Stimulated activated CD4-positive, alpha-beta T cell treated with anti-CD3 and anti-CD28 coated beads, TNF-alpha, amount 100 ng/mL, for 48 hours (primary cell): ENCODE measurements at places on chromosomes 6 and 20.
A peak's percentile ranks its signal among the peaks of the same experiment; 100 is the strongest.

DNA sequence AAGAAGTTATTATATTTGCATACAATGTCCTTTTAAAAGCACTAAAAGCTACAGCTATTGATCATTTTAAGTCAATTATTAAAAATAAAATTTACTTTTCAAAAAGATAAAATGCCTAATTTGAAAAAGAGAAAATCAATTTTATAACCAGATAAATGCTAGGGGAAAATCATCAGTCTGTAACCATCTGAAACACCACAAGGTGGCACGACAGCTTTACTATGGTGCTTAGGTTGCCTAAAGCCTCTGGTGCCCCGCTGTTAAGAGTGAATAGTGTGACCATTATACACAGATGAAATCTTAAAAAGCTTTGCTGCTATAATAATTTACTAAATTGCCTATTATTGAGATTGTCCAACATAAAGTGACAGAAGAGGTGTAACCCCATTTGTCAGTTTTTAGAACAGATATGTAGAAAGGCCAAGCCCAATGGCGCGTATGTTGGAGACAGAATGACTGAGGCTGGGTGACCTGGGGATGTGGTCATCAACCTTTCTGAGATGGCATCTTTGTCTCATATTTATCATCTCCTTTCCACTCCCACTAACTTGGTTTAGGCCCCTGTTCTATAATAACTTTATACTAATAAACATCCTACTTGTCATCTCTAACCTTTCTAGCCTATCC, 100.8 kb downstream of the MOXD1 start:
- no peak for DNase-seq

DNA sequence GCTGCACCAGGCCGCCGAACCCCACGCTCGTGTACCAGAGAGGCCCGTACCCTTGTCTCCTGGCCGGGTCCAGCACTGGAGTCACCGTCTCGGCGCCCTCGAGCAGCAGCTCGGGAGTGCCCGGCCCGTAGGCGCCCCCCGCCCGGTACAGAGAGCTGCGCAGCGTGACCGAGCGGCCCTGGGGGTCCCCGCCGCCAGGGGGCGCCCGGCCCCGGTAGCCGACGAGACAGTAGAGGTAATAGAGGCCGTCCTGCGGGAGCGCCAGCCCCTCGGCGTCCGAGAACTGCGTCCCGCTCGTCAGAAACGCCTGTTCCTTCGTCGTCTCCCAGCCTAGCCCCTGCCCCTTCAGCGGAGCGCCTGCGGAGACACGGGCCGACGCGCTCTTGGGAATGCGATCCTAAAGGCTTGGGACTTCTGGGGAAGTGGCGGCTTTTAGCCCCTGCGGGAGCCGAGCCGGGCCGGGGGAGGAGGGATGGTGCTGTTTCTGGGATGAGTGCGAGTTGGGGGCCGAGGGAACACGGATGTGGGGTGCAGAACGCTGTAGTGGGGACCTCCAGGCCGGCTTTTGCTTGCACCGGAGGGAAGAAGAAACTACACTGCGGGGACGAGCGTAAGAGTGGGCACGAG, 1.3 kb downstream of the LTB start:
- DNase-seq = peak; percentile 89

- DNase-seq = no peak
Measured at GRCh38 chr6:129795261-129795660, 65.9 kb downstream of the TMEM244 start.

DNA sequence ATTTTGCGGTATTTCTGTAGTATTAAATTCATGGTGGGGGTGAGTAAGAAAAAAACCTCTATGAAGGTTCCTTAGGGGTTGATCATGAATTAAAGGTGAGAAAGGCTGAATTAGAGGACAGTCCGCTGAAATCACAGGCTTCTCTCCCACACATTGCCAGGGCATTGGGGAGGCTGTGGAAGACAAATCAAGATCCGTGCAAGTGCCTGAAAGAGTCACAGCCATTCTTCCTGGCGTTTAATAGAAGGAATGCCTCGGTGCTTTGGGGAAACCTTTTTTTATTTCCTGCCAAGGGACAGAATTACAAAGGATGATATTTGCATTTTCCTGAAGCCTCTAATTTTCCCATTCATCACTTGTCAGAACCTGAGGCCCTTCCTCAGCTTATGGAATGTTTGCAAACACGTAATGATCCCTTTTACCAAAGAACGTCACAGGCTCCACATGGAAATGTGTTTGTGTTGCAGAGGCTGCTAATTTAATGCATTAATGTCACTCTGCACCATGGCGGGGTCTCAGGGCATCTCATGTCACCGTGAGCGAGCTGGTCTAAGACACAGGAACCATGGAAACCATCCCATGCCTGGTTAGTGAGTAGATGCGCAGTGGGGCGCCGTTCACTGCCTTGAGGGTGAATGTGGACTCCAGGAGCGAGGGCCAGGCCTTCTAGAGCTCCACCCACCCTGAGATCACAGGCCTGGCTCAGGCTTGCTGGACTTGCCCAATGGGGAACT, 185.9 kb upstream of the SULF2 start:
- no peak for DNase-seq

GRCh38 chr20:4091490-4092479, 76.4 kb upstream of the RNF24 start:
- DNase-seq = peak; percentile 32

DNA sequence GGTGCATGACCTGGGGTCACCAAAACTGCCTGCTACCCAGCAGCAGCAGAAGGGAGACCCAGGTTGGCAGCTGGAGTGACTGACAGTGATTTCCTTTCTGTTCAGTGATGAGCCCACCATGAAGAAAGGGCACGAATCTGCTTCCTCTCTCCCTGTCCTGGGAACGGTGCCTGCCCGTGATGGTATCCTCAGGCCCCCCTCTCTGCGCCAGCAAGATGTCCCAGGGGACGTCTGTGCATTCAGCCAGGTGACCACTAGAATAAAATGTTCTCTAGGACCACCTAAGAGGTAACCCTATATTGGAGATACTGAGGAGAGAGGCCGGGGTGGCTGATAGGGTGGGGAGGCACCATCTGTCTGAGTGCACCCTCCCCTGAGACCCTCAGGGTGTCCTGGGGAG, 294.7 kb downstream of the QKI start:
- DNase-seq = no peak

DNA sequence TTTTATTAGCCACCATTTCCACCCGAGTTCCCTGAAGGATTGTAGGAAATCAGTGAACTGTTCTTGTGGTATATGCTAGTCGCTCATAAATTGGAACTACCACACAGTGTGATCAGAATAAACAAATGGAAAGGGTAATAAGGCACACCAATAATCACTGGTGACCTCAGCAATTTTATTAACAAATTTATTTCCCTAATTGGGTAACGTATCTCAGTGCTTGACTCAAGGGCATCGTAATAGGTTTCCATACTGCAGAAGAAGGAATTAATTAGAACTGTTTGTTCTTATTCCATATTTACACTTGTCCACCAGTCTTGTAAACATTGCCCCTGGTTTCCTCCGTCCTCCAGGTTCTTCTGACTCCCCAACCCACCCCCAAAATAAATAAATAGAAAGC, 10.0 kb upstream of the UQCC2 start:
- no peak for DNase-seq

DNA sequence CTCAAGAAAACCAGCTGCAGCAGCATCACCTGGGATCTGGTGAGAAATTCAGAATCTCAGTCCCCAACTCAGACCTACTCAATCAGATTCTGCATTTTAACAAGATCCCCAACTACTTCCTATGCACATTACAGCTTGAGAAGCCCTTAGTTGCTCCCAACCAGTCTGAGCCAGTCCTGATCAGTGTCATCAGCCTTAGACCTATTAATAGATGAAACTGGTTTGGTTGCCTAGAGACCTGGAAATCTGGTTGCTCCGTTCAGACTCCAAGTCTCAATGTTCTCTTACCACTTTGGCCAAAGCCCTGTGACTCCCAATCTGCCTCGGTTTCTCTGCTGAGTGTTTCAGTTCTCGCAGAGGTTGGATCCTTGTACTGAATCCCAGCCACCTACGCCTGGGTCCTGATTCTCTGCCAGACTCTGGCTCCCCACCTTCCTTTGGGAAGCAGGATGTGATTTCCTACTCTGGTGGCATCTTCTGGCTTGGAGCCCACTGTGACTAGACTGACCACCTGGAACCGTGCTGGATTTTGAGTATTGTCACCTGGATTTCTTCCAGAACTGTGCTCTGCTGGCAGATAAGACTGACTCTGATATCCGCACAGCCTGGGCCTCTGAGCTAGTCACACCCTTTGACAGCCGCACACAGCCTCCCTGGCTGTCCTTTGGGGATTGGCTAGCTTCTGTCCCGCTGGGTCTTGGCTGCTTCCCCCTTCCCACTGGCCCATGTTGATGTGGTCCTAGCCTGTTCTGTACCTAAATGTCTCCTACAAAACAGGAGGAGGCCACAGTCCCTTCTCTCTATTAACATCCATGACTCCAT, 20.3 kb upstream of the ATXN1 start:
- DNase-seq = no peak

- DNase-seq = no peak
Measured at GRCh38 chr6:153160221-153160620, 29.1 kb upstream of the RGS17 start.
